ENCODE measurements at places on chromosomes 4 and X.
A peak's percentile ranks its signal among the peaks of the same experiment; 100 is the strongest.

- no peak for DNase-seq
These were observed 251.5 kb downstream of the GPM6A start for GRCh38 chr4:175560604-175561003.

DNA sequence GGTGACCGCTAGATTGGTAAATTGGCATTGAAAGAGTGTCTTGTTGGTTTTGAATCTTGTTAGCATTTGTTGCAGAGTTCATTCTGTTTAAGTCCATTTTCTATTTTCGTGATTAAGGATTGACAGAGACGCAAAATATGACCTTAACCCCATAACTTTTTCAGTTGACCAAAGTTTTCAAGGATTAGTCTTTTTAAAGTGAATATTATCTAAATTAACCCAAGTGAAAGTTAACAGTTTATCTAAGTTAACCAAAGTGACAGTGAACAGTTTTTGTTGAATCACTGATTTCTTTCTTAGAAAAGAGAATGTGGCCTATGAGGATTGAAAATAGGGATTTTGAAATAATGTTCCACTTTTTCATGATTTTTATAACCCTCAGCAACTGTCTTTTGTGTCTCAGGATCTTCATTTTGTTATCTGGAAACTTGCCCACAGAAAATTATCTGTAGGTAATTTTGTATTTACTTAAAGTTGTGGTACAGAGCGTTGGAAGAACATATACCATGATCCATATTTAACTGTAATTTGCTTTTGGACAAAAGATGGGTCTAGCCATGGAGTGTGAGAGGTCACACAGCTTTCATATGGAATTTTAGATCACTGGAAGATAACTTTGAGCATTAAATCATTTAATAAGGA lies 3.3 kb downstream of the CPEB2 start:
- no peak for DNase-seq

GRCh38 chr4:83318666-83319065 lies 16.0 kb downstream of the HPSE start:
- no peak for DNase-seq

GRCh38 chrX:43958529-43958928 lies 14.7 kb downstream of the NDP start:
- DNase-seq = peak; percentile 70

GRCh38 chr4:22500831-22501714 lies 14.8 kb downstream of the ADGRA3 start:
- no peak for DNase-seq

GRCh38 chr4:48255959-48256342 lies 13.7 kb downstream of the TEC start:
- DNase-seq = no peak

GRCh38 chr4:36183232-36183631 lies 61.1 kb downstream of the ARAP2 start:
- no peak for DNase-seq

DNA sequence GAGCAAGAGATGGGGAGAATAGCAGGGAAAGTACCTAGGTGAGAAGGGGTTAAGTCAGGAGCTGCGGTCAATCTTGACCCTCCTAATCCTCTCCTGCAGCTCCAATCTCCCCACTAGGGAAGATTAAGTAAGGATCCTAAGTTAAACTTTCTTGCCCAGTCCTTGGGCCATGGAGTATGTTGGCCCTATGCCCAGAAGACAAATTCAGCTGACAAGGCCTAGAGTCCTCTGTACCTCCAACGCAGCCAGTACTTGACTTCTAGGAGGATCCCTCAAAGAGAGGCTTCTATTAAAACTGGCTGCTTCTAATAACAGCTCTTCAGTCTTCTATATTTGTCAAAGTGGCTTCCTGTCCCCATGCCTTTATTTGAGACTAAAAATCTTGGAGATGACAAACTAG lies 1.4 kb downstream of the CLDN2 start:
- no peak for DNase-seq

DNA sequence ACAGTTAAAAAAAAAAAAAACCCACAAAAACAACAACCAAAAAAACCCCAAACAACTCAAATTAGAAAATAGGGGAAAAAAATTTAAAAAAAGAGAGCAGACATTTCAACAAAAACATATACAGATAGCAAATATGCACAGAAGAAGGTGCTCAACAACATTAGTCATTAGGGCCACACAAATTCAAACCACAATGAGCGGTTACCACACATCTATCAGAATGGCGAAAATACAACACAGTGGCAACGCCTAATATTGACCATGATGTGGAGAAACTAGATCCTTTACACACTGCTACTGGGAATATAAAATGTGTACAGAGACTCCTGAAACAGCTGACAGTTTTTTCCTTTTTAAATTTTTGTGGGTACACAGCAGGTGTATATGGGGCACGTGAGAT lies 19.4 kb downstream of the LYAR start:
- no peak for DNase-seq

- DNase-seq = no peak
These were observed 14.2 kb downstream of the COX7B2 start for GRCh38 chr4:46894826-46895225.

GRCh38 chr4:47383829-47384427 lies 79.6 kb downstream of the COMMD8 start:
- DNase-seq = peak; percentile 9

GRCh38 chr4:31613946-31614623 lies 893.9 kb downstream of the PCDH7 start:
- DNase-seq = no peak

DNA sequence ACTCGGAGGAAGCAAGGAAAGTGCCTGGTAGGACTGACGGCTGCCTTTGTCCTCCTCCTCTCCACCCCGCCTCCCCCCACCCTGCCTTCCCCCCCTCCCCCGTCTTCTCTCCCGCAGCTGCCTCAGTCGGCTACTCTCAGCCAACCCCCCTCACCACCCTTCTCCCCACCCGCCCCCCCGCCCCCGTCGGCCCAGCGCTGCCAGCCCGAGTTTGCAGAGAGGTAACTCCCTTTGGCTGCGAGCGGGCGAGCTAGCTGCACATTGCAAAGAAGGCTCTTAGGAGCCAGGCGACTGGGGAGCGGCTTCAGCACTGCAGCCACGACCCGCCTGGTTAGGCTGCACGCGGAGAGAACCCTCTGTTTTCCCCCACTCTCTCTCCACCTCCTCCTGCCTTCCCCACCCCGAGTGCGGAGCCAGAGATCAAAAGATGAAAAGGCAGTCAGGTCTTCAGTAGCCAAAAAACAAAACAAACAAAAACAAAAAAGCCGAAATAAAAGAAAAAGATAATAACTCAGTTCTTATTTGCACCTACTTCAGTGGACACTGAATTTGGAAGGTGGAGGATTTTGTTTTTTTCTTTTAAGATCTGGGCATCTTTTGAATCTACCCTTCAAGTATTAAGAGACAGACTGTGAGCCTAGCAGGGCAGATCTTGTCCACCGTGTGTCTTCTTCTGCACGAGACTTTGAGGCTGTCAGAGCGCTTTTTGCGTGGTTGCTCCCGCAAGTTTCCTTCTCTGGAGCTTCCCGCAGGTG lies 637 bp downstream of the AR start:
- no peak for DNase-seq

GRCh38 chr4:7503559-7504249 lies 69.0 kb upstream of the PSAPL1 start:
- DNase-seq = no peak

DNA sequence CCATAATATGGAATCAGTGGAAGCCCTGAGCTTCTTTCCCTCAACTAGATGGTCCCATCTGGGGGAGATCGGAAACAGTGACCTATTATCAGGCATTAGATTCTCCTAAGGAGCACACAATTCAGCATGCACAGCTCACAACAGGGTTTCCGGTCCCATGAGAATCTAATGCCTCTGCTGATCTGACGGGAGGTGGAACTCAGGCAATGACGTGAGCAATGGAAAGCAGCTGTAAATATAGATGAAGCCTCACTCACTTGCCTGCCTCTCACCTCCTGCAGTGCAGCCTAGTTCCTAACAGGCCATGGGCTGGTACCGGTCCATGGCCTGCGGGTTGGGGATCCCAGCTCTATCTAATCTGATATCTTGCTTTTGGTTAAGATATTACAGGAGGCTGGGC lies 88.9 kb downstream of the COX7B2 start:
- no peak for DNase-seq

GRCh38 chr4:119510395-119511149 lies 118.0 kb downstream of the PDE5A start:
- DNase-seq = no peak

DNA sequence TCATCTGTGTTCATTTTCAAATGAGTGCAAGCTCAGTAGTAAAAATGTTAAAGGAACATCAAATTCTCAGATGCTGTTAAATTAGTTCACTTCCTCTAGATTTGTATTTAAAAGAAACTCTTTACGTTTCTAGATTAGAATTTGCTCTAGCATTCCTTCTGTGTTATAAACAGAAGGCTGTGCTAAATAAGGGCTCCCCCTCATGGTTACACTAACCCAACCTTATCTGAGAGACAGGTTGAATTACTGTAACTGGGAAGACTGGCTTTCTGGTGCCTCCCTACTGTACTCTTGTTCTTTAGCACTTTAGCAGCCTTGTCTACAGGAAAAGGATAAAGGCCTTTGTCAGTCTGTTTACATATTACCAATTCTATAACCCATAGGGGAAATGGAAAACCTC lies 56.8 kb downstream of the RXFP1 start:
- no peak for DNase-seq

DNA sequence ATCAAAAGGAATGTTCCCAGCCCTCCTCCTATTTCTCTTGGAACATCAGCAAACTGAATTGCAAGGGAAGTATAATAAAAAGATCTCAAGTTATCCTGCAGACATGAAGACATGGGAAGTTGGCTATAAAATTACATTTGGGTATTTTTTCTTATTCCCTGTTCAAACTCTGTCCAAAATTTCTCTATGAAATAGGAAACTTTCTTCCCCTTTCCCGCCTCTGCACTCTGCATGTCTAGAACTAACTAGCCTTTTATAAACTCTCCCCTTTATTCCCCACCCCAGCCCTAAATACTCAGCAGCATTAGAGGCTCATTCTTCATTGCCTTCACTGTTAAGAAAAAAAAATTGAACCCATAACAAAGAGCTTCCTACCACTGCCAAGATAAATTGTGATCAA lies 126.7 kb upstream of the EDNRA start:
- no peak for DNase-seq

GRCh38 chr4:133151341-133151690 lies 2.2 kb downstream of the PCDH10 start:
- DNase-seq = no peak

DNA sequence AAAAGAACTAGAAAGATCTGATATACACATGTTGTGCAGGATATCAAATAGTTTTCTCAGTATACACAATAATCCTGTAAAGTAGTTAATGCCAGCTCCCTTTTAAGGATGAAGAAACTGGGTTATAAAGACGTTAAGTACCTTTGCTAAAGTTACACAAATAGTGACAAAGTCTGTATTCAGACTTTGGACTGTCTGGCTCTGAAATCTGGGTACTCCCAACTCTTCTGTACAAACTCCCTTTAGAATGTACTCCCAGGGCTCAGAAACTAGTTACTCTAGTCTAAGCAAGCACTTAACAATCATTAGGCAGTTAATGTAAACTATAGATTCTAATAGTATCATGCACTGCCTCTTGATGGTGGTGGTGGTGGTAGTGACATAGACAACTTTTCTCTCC lies 7.2 kb downstream of the GPRASP3 start:
- no peak for DNase-seq

GRCh38 chr4:169052594-169052945 lies 42.5 kb upstream of the CBR4 start:
- DNase-seq = no peak

GRCh38 chrX:76183289-76184049 lies 10.6 kb downstream of the PBDC1 start:
- no peak for DNase-seq

DNA sequence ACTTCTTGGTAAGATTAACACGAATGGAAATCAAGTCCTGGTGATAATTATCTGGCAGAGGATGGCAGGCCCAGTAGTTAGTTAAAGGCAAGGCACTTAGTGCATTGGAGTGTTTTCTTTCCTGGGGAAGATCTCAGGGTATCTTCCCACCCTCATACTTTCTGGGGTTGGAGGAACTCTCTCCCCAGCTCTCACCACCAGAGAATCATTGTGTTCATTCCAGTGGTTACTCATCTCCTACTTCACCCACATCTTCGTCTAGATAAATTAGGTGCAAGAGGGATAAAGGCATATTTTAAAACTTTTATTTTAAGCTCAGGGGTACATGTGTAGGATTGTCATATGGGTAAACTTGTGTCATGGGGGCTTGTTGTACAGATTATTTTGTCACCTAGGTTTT lies 67.5 kb upstream of the SH3RF1 start:
- no peak for DNase-seq

DNA sequence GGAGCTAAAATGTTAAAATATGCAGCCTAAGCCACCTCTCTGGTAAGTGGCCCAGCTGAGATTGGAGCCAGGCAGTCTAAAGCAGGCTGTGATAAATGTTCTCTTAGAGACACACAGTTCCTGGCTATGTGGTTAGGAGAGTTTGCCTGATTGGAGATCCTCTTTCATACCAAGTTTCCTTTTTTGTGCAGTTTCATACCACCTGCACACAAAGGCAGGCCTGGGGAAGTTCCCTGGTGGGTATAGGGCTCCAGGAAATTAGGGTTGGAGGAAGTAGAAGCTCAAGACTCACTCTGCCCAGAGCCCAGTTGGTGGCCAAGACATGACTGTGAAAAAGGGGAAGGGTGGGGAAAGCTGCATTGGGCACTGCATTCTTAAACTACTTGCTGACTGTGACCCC lies 16.9 kb downstream of the CYBB start:
- no peak for DNase-seq

- DNase-seq = no peak
These were observed 16.1 kb downstream of the LRP2BP start for GRCh38 chr4:185379326-185380295.

DNA sequence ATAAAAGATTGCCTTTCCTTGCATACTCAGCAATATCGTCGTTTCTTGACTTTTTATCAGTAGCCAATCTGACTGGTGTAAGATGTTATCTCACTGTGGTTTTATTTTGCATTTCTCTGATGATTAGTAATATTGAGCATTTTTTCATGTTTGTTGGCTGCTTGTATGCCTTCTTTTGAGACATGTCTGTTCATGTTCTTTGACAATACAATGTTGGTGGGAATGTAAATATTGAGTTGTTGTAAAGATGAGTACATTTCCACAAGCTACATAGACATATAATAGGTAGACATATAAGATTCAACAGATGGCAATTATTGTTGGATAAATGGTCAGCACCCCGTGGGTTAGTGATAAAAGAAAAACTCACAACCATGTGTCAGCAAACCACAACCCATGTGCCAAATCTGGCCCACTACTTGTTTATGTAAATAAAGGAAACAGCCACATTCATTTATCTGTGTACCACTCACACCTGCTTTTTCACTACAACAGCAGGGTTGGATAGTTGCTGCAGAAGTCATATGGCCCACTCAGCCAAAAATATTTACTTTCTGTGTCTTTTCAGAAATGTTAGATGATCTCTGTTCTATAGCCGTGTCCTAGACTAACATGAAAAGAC lies 153.1 kb upstream of the VCX start:
- no peak for DNase-seq

DNA sequence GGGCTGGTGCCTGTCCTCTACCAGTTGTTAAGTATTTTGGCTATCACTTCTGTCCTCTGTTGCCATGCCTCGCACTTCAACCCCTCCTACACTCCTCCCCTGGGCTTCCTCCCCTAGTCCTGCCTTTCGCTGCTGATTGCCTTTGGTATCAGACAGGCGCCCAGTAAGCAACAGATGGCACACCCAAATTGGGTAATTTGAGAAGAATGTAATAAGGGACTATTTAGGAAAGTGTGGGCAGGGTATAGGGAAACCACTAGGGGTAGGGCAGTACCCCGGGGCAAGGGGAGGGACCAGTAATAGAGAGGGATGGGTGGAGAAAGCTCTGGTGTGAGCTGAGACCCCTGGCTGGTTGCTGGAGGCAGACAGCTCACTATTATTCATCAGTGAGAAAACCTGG lies 172.7 kb upstream of the USP9X start:
- no peak for DNase-seq

Measured in NT2/D1 (cell line).